ENCODE measurements at places on chromosomes 7 and 10.

- DNase-seq = no peak
These were observed 133.9 kb downstream of the MTPAP start for GRCh38 chr10:30215141-30215540.

DNA sequence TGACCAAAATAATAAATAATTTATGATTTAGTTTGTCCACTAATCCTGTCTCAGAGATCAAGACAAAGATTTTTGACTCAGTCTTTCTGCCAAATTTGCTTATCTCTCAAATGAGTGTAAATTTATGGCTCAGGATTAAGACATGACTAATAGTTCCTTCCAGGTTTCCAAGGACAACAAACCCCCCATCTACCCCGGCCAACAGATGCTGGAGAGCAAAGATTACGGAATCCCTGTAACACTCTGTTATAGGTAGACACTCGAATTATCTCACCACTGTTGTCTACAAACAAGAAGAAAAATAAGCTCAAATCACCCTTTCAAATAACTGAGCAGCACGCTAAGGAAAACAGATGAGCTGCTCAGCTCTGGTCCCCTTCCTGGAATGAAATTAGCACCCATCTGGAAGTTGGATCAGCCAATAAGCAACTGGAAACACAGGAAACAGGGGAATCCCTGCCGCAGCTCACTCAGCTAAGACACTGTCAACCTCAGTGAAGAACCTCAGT lies 56.8 kb upstream of the SVIL start:
- DNase-seq = no peak

- DNase-seq = no peak
These were observed 253.6 kb downstream of the WDR37 start for GRCh38 chr10:1309617-1310270.

DNA sequence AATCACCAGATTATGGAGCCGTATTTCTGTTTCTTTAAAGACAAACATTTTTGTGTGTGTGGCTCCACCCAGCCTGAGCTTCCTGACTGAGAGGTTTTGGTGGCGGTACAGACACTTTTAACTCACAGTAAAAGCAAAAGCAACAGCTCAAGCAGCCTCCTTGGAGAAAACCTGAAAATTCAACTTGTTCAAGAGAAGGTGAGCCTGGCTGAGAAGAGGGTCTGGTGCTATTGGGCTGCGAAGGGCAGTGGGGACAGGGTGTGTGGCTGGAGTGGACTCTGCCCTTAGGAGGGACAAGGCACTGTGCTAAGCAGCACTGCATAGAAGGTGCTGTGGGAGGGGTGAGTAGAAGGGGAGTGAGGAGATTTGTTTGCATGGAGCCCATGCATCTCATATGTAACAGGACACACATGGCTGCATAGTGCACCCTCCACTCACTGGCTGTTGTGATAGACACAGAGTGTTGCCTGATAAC lies at the start of gene GIMAP7:
TSS of gene GIMAP7 (plus strand) at position 125 of the 475 bp plus-strand sequence. CDS start 5,103 bp downstream, outside the sequence.
- DNase-seq = peak; percentile 33

DNA sequence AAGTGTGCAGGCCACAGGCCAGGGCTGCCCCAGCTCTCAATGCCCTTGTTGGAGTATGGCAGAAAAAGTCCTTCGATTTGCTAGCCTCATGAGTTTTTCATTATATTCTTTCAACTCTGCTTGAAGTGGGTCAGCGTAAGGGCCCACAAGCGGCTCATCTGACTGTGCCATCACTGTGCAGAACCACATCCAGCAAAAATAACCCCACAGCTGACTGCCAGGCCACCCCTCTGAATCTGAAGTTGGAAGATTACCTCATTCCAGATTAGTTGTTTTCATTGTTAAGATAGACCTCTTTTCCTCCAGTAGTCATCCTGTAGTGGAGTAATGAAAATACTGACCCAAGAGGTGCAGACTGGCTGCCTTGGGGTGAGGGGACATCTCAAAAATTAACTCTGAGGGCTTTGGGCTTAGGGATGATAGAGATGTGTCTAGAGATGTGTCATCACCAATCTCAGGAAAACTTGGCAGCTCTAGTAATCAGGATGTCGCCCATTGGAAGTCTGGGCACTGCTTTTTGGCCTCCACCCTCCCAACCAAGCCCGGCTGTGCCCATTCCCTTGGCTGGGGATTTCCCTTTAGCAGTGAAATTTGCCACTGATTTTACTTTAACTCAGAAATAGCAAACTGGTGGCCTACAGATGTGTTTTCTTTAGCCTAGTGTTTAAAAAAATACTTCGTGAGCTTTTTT lies 164.3 kb downstream of the LCOR start:
- no peak for DNase-seq

GRCh38 chr7:121876656-121877500 lies 3.9 kb downstream of the PTPRZ1 start:
- DNase-seq = no peak
